ENCODE measurements at places on chromosomes 5 and 9. TPM values are rescaled to one million over a fixed set of nuclear protein-coding genes. Genes with fewer than 3 reads are reported as not detected.

TSSK1B gene
- total RNA-seq: not detected

TGFBI gene
- 6.6 TPM for total RNA-seq

IRX1 gene
- total RNA-seq: not detected

ARL14EPL gene
- not detected for total RNA-seq

SLC36A2 gene
- not detected for total RNA-seq

DNA sequence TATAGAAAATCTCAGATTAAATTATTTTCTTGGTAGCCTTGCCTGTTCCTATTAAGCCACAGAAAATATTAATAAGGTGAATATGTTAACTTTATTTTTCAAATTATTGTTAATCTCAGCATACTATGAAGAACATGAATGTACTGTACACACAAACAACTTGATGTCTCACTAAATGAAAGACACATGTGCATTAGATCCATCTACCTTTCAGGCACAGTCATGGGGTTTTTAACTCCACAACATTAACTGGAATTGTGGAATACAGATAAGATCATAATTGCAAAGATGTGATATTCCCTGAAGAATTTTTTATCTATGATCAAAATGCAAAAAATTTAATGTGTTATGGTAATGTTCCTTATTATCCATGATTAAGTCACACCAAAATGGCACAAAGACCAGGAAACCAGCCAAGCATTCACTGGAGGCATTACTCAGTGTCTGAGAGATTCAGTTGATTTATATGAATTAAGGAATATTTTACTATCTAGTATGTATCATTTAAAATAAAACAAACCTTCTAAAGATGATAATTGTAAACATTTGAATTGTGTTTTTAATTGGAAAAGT is 150.0 kb upstream of the VCAN start:
- no peak for DNase-seq

- no peak for DNase-seq
These were observed 27.5 kb upstream of the MLANA start for GRCh38 chr9:5863092-5863746.

- no peak for DNase-seq
These were observed 36.9 kb downstream of the CLINT1 start for GRCh38 chr5:157821822-157822622.

- peak; percentile 27 for DNase-seq
These were observed 6.7 kb upstream of the WNT8A start for GRCh38 chr5:138077064-138077696.

- DNase-seq: no peak
These were observed 74.9 kb downstream of the GTF3C4 start for GRCh38 chr9:132744881-132745755.

DNA sequence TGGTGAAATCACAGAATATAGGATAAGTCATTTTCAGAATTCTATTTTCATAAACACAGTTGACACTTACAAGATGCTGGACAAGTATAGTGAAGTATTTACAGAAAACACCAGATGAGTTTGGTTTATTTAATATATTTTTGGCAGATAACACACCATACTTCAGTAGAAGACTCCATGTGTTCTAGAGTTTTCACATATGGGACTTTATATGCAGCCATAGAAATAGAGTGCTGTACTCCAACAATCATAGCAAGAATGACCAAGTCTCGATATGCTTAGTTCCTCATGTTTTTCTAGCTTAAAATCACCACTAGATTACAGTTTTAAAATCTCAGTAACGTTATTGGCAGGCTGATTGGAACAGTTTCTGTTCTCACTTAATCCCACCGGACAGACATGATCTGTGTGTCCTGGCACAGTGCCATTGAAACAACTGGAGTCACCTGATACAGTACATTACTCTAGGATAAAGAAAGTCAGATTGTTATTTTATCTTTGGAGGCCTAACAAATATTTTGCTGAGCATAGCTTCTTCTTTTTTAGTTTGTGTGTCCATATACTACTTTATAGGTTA is 45.8 kb upstream of the ERBIN start:
- no peak for DNase-seq

DNA sequence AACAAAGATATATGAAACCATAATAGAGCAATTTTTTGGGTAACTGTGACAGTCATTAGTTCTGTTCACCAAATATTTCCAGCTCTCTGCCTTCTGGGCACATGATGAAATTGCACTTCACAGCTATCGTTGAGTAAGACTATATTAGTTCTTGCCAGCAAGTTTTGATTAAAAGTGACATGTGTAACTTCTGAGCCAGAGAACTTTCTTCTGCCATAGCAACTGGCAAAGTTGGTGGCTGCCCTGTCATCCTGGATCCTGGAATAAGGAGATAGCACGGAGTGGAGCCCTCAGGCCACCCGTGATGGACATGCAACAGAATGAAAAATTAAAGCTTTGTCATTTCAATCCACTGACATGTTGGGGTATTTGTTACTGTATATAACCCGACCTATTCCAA is 194.4 kb upstream of the VCAN start:
- DNase-seq: no peak

GRCh38 chr9:17216646-17217045 is 81.8 kb downstream of the CNTLN start:
- no peak for DNase-seq

- DNase-seq: no peak
These were observed 139.0 kb downstream of the RFX3 start for GRCh38 chr9:3386753-3387152.

- DNase-seq: no peak
These were observed 137.3 kb downstream of the LHFPL2 start for GRCh38 chr5:78511121-78511906.

- no peak for DNase-seq
These were observed 528 bp downstream of the ACOT12 start for GRCh38 chr5:81393430-81393782.
